ENCODE measurements at places on chromosomes 16 and 17.

- DNase-seq, result no peak
These were observed 41.3 kb upstream of the PABPN1L start for GRCh38 chr16:88907768-88908167.

DNA sequence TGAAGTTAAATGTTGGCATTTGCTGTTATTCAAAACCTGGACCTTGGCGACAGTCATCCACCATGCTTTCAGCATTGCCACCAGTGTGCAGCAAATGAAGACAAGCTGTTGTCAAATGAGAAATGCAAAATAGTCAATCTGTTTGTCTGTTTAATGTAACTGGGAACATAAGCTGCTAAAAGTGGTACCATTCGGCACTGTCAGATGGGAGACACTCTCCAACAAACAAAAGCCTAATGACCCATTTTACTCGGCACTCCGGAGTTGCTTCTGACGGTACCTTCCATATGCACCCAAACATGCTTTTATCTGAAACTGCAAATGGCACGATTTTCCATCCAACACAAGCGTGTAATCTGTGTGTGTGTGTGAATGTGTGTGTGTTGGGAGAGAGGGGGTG lies 297.8 kb downstream of the MAF start:
- no peak for DNase-seq

GRCh38 chr17:72697602-72698146 lies 394.8 kb downstream of the SLC39A11 start:
- no peak for DNase-seq

GRCh38 chr16:24753000-24753399 lies 23.5 kb downstream of the TNRC6A start:
- DNase-seq, result no peak

DNA sequence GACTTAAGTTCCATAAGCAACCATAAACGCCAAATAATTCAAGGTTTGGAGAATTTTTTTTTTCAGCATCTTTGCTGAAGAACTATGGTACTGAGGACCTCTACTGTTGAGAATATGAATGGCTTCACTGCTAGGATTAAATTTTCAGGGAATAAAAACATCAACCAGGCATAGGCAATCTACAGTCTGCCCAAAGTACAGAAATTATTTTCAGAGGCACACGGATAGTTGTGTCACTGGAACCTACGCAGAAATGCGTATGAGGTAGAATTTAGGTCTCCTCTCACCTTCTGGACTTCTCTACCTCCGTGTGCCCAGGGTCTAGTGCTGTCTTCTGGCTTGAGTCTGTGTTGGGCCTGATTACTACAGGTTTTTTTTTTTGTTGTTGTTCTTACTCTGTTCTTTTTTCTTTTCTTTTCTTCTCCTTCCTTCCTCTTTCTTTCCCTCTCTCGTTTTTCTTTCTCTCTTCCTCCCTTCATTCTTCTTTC lies 39.7 kb downstream of the NACA2 start:
- DNase-seq, result no peak

Measured in NCI-H1417 treated with DMSO at 0.1 percent for 48 hours (cell line).